HFFc6 (cell line): ENCODE measurements at places on chromosomes 2 and 18. TPM values are rescaled to one million over a fixed set of nuclear protein-coding genes. Genes with fewer than 3 reads are reported as not detected.

Gene ARHGAP15
- not detected in 2 replicates for total RNA-seq

Gene FHL2
- total RNA-seq, result 207 to 259 TPM (median 218 TPM) in 3 replicates

Gene MYO5B
- total RNA-seq, result 0.17 to 0.28 TPM in 2 of 3 replicates, not detected in the other

Gene ZAP70
- not detected in 3 replicates for total RNA-seq

Gene MGAT4A
- not detected in 3 replicates for total RNA-seq

Gene TWIST2
- 130 and 141 TPM in 2 replicates for total RNA-seq

Gene SULT1C4
- not detected in 3 replicates for total RNA-seq

Gene CFAP53
- total RNA-seq, result 0.11 TPM in 1 of 3 replicates, not detected in the others

Gene SCYGR4
- total RNA-seq, result not detected in 3 replicates

Gene DYSF
- total RNA-seq, result 0.07 to 0.67 TPM (median 0.09 TPM) in 3 replicates

Gene ACOXL
- not detected in 3 replicates for total RNA-seq

Gene MAB21L4
- total RNA-seq, result not detected in 3 replicates

Gene TMEM247
- total RNA-seq, result not detected in 3 replicates

Gene KCNS3
- 0.83 to 3.3 TPM (median 1.5 TPM) in 3 replicates for total RNA-seq

Gene ORC4
- 28.6 to 34.1 TPM (median 33.6 TPM) in 3 replicates for total RNA-seq

Gene SP110
- 11.4 to 14.1 TPM (median 11.6 TPM) in 3 replicates for total RNA-seq

Gene TACR1
- total RNA-seq, result 0.17 TPM in 1 of 2 replicates, not detected in the other

Gene ASAP2
- total RNA-seq, result 33.8 and 38.0 TPM in 2 replicates

Gene TUBB8B
- not detected in 3 replicates for total RNA-seq

Gene DDX1
- 106 to 114 TPM (median 112 TPM) in 3 replicates for total RNA-seq

Gene GDF7
- not detected in 3 replicates for total RNA-seq

Gene TSPYL6
- not detected in 3 replicates for total RNA-seq

Gene LYPD6
- 23.5 to 34.1 TPM (median 31.3 TPM) in 3 replicates for total RNA-seq

Gene BMP10
- not detected in 2 replicates for total RNA-seq

Gene NTSR2
- not detected in 3 replicates for total RNA-seq

Gene SDC1
- total RNA-seq, result 79.0 to 139 TPM (median 98.9 TPM) in 3 replicates

Gene LGALSL
- 0.85 and 1.5 TPM in 2 replicates for total RNA-seq

Gene UGT1A3
- not detected in 2 replicates for total RNA-seq

Gene SGO2
- 9.7 and 19.4 TPM in 2 replicates for total RNA-seq

Gene FAM98A
- 165 to 170 TPM (median 170 TPM) in 3 replicates for total RNA-seq

Gene TMEFF2
- total RNA-seq, result 0.09 to 0.15 TPM in 2 of 3 replicates, not detected in the other

Gene C2orf72
- total RNA-seq, result not detected in 3 replicates

Gene SAG
- total RNA-seq, result not detected in 3 replicates

Gene CDH19
- total RNA-seq, result not detected in 2 replicates

Gene ELP2
- total RNA-seq, result 80.4 to 91.4 TPM (median 86.8 TPM) in 3 replicates

Gene NT5C1B
- total RNA-seq, result not detected in 3 replicates

Gene NOSTRIN
- not detected in 3 replicates for total RNA-seq

Gene HSBP1L1
- 21.6 to 23.6 TPM (median 22.2 TPM) in 3 replicates for total RNA-seq

Gene LHCGR
- not detected in 3 replicates for total RNA-seq

Gene EMILIN1
- total RNA-seq, result 142 to 181 TPM (median 156 TPM) in 3 replicates

Gene HNRNPA3
- 179 and 221 TPM in 2 replicates for total RNA-seq

Gene RBM44
- total RNA-seq, result 0.10 to 0.20 TPM (median 0.12 TPM) in 3 replicates

Gene BCL2
- total RNA-seq, result 0.15 to 1.1 TPM (median 0.46 TPM) in 3 replicates

Gene DNAH7
- 0.27 to 0.41 TPM in 2 of 3 replicates, not detected in the other for total RNA-seq

Gene MAP3K19
- not detected in 3 replicates for total RNA-seq

Gene WDCP
- 13.1 to 19.7 TPM (median 15.7 TPM) in 3 replicates for total RNA-seq

Gene ARHGEF4
- 1.1 to 2.2 TPM (median 1.4 TPM) in 3 replicates for total RNA-seq
